ENCODE measurements at places on chromosomes 1 and 21.

DNA sequence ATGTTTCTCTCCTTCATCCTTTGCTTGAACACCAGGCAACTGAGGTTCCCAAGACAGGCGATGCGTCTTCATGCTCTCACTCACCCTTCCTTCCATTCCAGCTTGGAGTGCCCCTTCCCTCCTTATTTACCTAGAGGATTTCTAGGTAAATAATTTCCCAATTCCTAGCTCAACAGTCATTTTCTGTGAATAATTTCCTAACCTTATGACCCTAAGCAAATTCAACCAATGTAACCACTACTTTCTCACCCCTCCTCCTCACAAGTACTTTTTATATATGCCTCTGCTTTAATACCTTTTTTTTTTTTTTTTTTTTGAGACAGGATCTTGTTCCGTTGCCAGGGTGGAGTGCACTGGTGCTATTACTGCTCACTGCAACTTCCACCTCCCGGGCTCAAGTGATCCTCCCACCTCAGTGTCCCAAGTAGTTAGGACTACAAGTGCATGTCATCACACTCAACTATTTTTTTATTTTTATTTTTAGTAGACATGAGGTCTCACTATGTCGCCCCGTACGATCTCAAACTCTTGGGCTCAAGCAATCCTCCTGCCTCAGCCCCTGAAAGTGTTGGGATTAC, 86.7 kb downstream of the USP24 start:
- no peak for DNase-seq

DNA sequence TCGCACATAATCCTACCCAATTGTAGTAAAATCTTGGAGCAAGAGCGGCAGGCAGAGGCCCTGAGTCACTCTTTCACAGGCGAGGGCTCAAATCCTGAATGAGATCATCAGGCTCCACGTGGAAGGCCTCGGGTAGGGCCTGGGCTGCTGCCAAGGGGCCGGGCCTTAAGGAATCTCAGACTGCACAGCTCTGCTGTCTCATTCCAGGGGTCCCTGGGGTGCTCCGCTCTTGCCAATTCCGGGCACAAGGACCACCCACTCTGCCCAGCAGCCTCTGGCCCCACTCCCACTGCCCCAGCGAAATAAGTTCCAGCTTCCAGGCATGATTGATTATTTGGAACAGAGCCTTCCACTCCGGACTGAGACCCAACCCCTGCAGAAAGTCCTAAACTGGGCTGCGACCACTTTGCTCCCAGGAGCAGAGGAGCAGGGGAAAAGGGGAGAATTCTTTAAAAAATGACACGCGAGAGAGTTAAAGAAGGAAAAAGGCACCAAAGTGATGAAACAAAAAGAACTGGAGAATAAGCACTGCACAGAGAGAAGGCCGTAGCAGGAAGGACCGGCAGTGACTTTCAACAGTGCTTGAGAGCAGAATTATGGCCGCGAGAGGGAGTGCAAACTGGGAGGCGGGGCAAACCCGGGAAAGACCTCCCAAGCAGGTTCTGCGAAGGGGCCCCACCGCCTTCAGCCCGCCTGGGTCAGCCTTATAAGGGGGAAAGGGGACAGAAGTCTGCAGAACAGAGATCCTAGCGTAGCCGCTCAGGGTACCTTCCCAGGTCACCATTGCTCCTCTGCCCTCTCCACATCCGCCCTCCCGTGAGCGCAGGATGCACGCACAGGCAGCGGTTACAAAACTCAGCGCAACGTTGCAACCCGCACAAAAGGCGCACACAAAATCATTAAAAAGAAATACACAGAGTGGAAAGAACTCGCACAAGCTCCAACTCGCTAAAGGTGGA, 2.0 kb downstream of the ADAMTS1 start:
- no peak for DNase-seq

DNA sequence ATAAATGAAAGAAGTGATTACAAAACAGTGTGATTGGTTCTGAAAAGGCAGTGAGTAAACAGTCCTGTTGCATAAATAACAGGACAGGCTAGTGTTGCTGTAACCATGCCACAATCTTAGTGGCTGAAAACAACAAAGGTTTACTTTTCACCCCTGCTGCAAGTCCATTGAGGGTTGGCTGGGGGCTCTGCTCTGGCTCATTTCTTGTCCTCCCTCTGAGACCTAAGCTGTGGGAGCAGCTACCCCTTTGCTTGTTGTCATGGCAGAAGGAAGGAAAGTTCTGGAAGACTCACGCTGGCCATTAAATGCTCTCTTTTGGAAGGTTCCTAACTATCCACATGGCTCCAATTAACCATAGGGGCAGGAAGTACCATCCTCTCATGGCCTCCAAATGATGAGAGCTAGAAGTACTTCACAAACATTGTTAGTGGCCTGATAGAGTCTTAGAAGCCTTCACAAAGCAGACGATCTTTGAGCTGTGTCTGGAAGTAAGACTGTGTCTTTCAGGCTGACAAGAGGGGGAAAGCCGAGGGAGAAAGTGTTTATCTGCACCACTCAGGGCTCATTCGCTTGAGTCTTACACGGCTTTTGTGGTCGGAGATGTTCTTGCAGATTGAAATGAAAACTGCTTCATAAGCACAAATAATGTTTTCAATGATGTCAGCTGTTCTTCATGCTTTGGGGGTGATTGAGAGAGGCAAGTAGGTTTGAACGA, 11.9 kb downstream of the RCSD1 start:
- no peak for DNase-seq

DNA sequence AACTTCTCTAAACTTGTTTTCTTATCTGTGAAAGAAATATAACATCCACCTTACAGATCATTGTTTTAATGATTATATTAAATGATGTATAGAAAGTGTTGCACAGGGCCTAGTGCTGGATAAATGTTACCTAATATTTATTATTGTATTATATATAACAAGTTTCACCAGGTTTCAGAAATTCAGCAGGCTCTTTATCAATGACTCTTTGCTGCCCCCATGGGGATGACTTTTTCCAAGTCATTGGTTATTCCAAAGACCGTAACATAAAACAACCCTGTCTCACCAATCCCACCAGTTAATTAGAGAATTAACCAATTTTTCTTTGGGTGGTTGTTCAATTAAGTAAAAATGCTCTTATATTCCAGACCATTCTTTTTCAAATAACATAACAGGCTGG, 7.3 kb upstream of the DEDD start:
- peak; percentile 53 for DNase-seq

DNA sequence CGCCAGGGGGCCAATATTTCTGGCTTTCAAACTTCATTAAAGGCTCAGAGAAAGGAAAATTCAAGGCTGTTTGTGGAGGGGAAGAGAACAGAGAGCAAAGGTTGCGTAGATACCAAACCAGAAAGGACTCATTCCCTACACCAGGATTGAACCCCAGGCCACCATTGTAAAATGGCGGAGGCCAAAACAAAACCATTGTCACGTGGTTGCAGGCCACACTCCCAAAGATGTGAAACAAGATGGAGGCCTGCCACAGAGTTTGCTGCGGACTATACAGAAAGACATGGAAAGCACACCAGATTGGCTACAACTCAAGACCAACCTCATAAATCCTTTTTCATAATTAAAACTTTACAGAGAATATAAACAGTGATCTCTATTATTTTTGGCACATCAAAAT, 116.5 kb downstream of the KCNK1 start:
- DNase-seq, result no peak

GRCh38 chr1:43446881-43447835, 6.6 kb downstream of the HYI start:
- no peak for DNase-seq

DNA sequence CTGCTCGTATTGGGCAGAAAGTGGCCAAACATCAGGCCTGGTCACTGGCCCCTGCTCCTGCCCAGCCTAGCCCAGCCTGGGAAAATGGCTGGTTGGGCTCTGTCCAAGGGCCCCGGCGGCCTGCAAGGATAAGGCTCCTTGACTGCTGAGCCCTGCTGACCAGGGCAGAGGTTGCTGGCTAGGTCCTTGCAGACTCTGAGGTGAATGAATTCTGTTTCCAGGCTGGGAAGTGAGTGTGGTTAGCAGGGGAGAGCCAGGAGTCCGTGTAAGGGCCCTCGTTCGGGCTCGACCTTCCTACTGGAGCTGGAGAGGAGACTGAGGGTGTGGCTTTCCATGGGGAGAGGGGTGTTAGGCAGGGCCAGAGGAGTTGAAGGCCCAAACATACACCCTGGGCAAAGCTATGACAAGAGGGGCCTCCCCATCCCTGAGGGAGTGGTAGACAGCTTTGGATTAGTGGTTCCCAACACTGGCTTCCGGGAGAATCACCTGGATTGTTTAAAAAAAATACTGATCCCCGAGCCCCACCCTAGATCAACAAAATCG, 20.6 kb downstream of the CSF1 start:
- DNase-seq, result no peak

DNA sequence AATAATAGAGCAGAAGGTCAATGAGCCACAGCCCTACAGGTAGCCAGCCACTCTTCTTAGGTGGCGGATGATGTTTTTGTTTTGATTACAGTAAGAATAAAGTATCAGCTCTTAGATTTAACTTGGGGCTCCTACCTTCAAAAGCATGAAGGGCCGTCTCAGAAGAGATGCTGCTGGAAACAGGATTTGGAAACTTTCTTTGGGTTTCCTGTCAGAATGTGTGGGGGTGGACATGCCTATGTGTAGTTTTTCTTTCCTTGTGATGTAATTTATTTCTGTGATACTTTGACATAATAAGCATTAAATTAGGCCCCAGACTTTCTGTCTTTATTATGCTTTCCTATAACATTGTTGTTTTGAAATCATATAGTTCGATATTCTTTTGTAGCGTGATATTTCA, 1.5 kb downstream of the RAP1A start:
- DNase-seq, result peak; percentile 32

DNA sequence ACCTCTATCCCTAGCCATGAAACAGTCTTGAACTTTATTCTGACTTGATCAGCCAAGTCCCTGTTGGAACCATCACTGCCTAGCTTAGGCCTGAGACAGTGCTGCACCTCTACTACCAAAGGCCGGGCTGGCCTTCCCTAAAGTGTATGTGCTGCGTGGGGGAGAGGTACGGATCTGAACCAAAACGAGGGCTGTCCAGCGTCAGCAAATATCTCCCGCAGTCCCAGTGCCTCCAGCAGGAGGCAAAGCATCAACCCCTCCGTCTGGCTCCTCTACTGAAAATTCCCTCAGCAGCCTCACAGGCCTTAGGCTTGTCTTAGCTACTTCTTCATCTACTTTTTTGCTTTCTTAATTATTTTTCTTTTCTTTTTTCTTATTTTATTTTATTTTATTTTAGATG, 33.3 kb upstream of the KIF26B start:
- DNase-seq, result no peak

GRCh38 chr21:42195378-42196031, 23.4 kb upstream of the ABCG1 start:
- DNase-seq, result peak; percentile 98

DNA sequence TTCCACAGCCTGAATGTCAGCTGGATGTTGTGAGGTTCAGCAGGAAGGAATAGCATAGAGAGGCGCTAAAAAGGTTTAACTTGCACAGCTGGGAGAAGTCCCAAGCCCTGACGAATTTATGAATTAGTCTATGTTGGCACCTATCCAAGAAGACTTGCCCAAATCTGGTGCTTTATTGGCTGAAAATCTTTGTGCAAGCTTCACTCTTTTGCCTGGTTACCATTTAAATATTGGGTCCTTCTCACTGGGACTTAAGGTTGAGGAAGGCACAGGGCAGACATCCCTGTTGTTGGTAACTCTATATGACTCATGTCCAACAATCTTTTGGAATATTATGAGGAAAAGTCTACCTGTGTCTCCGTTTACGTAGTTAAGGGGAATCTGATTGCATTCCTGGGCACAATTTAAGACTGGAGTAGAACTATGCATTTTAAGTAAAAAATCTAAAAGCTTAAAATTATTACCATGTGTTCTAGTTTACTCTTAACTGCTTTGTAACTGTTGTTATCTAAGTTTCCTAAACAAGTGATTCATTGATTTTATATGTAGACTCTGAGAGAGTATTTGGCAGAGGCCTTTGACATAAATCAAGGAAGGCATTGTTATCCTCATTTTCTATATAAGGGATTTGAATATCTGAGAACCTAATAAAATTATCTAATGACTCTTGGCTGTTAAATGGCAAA, 181.7 kb upstream of the DPYD start:
- no peak for DNase-seq
